Activated T-cell treated with anti-CD3 and anti-CD28 coated beads, Interleukin-2, amount 50 U/mL, for 72 hours (primary cell): ENCODE measurements at places on chromosomes 6 and 20.

DNA sequence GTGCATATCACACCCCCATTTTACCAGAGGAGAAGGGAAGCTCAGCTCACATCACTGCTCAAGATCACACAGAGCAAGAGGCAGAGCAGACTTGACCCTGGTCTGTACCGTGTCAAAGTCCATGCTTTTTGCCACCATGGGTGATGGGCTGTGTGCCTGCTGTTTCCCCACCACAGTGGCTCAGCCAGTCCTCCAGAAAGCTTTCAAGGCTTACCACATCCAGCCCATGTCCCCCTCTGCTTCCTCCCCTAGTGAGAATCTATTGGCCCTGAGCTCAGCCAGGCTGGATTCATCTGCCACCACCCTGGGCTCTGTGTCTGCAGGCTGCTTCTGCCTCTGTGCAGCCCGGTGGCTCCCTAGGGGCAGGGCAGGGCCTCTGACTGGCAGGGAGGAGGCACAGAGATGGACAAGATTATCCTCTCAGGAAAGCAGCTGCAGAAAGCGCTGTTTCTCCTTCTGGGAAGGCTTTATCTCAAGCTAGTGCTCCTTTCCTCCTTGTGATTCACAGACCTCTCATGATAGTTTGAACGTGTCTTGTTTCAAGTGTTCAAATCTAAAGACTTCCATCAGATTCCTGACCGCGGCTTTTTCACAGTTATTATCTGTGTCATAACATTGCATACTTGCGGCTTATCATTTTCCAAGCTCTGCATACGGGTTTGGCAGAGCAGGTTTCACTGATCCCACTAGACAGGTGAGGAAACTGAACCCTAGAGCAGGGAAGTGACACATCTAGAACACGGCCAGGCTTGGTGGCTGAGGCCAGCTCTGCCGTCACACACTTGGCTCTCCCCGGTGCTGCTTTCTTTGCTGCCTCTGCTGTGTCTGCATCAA, 37.4 kb downstream of the VEGFA start:
- H3K27ac ChIP-seq = no peak overlapping the region
- H3K4me3 ChIP-seq = no peak overlapping the region
- no peak for DNase-seq
- H3K27me3 ChIP-seq = no peaks in the 10 kb centered on the region

DNA sequence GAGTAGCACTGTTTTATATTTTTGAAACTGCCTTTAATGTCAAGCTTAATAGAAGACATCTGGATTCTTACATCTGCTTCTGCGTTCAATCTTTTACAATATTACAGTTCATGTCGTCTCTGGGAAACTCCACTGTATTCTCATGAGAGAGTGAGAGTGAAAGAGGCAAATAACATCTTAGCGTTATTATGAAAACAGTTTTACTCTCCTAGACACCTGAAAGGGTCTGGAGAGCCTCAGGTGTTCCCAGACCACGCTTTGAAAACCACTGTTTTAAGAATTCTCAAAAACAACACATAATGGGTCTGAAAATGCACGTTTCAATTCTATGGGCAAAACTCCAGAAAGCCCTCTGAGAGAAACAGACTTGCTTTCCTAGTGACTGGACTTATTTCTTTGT, 63.3 kb downstream of the ARHGAP18 start:
- no peaks in the 10 kb centered on the region for H3K4me1 ChIP-seq
- H3K27me3 ChIP-seq = no peaks in the 10 kb centered on the region
- no peaks in the 10 kb centered on the region for H3K36me3 ChIP-seq
- no peak overlapping the region for H3K4me3 ChIP-seq
- no peak for DNase-seq
- no peak overlapping the region for H3K27ac ChIP-seq

DNA sequence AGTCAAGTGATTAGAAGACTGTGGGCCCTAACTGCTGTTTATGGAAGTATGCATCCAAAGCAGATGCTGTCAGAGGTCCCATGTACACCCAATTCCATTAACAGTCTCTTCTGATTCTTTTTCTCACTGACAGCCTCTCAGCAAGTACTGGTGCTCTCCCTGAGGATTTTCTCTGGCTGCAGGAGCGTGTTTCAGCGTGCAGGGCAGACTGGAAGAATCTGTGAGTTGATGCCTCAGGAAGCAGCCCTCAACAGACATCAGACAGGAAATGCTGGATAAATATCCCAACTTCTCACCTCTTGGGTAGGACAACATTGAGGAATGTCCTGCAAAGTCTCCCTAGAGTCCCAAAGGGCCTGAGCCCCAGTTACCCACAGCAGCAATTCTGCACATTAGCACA, 40.8 kb downstream of the ANKEF1 start:
- no peak overlapping the region for H3K4me3 ChIP-seq
- DNase-seq = no peak
- H3K27me3 ChIP-seq = peaks cover 13% of the 10 kb centered on the region
- H3K27ac ChIP-seq = no peak overlapping the region
- H3K36me3 ChIP-seq = no peaks in the 10 kb centered on the region
- no peaks in the 10 kb centered on the region for H3K4me1 ChIP-seq

- H3K27me3 ChIP-seq = no peaks in the 10 kb centered on the region
- H3K4me1 ChIP-seq = peaks cover 13% of the 10 kb centered on the region
- H3K36me3 ChIP-seq = no peaks in the 10 kb centered on the region
- no peak overlapping the region for H3K27ac ChIP-seq
Observed at GRCh38 chr6:56459030-56459805, 183.5 kb downstream of the DST start.

- DNase-seq = no peak
- H3K36me3 ChIP-seq = peaks cover 10% of the 10 kb centered on the region
Observed at GRCh38 chr6:161048641-161049040, 57.1 kb downstream of the MAP3K4 start.

- H3K27ac ChIP-seq = peak overlapping the region; percentile 63
- H3K4me1 ChIP-seq = peaks cover 15% of the 10 kb centered on the region
- peaks cover 6% of the 10 kb centered on the region for H3K36me3 ChIP-seq
- no peak for DNase-seq
- no peak overlapping the region for H3K4me3 ChIP-seq
Observed at GRCh38 chr6:151440498-151440897, 11.4 kb downstream of the RMND1 start.

- H3K4me3 ChIP-seq = no peak overlapping the region
- peaks cover 21% of the 10 kb centered on the region for H3K4me1 ChIP-seq
- peaks cover 7% of the 10 kb centered on the region for H3K36me3 ChIP-seq
Observed at GRCh38 chr6:42522036-42522435, 41.8 kb upstream of the UBR2 start.

GRCh38 chr6:148521586-148521985, 178.9 kb downstream of the SASH1 start:
- H3K4me3 ChIP-seq = no peak overlapping the region
- no peak for DNase-seq
- peak overlapping the region; percentile 86 for H3K27ac ChIP-seq
- peaks cover 11% of the 10 kb centered on the region for H3K4me1 ChIP-seq

GRCh38 chr20:2162125-2162822, 60.6 kb downstream of the STK35 start:
- no peaks in the 10 kb centered on the region for H3K36me3 ChIP-seq
- no peaks in the 10 kb centered on the region for H3K4me1 ChIP-seq
- H3K27ac ChIP-seq = no peak overlapping the region
- no peak overlapping the region for H3K4me3 ChIP-seq

DNA sequence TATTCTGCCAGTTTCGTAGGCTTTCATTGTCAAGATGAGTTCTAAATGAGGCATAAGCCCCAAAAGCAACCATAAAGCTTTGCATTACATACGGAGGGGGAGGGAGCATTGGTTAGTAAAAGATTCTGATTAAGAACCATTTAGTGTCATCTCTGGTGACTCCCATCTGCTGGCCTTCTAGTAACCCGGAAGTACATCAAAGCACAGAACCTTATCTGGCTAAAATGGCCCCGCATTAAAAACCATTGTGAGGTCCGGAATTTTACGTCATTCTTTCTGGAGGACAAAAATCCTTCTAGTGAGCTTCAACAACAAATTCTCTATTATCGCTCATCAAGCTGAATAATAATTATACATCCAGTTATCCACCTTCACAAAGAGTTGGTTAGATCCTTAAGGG, 37.8 kb downstream of the METTL24 start:
- H3K36me3 ChIP-seq = no peaks in the 10 kb centered on the region
- no peaks in the 10 kb centered on the region for H3K4me1 ChIP-seq
- no peak overlapping the region for H3K27ac ChIP-seq
- no peak overlapping the region for H3K4me3 ChIP-seq

GRCh38 chr20:51139891-51140290, 117.0 kb upstream of the KCNG1 start:
- no peak overlapping the region for H3K27ac ChIP-seq
- no peaks in the 10 kb centered on the region for H3K4me1 ChIP-seq

DNA sequence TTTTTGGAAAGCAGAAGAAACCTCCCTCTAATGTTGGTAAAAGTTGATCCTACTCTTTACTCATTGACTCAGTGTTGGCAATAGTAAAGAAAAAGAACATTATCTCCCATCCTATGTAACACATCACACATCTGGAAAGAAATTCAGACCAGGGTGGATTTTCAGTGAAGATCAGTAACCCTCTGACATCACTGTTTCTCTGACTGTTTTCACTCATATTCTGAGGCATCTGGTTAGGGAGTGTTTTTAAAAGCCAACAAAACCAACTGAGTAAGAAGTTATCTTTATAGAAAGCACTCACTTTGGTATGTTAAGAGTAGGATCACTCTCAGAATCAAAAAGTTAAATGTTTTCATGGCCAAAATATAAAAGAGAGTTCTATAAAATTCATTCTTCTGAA, 143.6 kb downstream of the DST start:
- H3K27ac ChIP-seq = peak overlapping the region; percentile 65
- no peak for DNase-seq
- no peaks in the 10 kb centered on the region for H3K27me3 ChIP-seq
- no peaks in the 10 kb centered on the region for H3K4me1 ChIP-seq

GRCh38 chr6:70041411-70041810, 175.1 kb downstream of the COL19A1 start:
- H3K4me1 ChIP-seq = no peaks in the 10 kb centered on the region
- peaks cover 7% of the 10 kb centered on the region for H3K27me3 ChIP-seq
- no peak overlapping the region for H3K27ac ChIP-seq
- H3K36me3 ChIP-seq = no peaks in the 10 kb centered on the region
- DNase-seq = no peak

DNA sequence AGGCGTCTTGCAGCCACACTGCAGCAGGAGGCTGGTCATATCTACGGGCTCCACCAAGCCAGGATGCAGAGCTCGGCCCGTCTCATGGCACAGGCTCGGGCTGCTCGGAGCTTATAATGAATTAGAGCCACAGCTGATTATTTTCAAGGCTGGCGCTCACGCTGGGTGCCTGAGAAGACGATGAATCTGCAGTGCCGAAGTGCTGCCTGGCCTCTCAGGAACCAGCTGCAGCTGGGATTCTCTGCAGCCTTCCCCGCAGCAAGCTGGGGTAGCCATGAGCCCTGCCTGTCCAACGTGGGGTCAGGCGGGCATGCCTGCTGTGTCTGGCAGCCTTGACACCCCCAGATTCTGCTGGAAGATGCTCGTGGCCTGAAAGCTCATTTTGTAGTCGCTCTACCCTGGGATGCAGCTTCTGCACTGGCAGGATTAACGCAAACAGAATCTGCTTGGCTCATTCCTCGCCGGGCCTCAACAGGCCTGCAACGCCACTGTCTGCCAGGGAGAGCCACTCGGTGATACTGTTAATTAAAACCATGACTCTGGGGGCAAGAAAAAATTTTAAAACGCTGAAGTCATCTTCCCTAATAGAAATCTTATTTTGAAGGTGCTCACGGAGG, 104.3 kb downstream of the CDH26 start:
- no peak overlapping the region for H3K27ac ChIP-seq
- H3K36me3 ChIP-seq = no peaks in the 10 kb centered on the region
- H3K4me3 ChIP-seq = no peak overlapping the region
- peaks cover 15% of the 10 kb centered on the region for H3K4me1 ChIP-seq
- no peaks in the 10 kb centered on the region for H3K27me3 ChIP-seq
- no peak for DNase-seq

DNA sequence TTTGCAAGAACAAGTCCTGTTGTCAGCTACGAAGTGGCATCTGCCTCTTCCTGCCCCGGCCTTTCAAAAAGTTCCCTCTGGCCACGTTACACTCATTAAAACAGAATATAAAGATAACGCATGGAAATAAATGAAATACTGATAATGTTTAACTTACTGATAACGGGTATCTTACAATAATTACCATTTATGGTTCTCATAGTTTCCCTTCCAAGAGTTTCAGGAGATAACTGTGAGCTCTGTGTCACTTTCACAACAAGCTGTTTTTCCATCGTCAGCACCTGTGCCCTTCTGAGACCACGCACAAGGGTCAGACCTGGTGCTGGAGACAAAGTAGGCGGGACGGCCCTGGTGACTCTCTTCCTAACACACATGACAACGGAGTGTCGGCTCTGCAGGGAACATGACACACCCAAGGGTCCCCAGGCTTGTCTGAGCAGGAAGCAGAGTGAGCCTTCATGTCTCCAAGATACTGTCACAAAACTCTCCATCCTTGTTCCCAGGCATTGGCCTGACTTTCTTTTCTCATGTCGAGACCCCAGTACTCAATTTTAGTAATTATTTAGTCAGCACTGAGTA, 86.2 kb upstream of the THBS2 start:
- DNase-seq = no peak
- H3K27me3 ChIP-seq = peaks cover 12% of the 10 kb centered on the region
- H3K4me1 ChIP-seq = no peaks in the 10 kb centered on the region

DNA sequence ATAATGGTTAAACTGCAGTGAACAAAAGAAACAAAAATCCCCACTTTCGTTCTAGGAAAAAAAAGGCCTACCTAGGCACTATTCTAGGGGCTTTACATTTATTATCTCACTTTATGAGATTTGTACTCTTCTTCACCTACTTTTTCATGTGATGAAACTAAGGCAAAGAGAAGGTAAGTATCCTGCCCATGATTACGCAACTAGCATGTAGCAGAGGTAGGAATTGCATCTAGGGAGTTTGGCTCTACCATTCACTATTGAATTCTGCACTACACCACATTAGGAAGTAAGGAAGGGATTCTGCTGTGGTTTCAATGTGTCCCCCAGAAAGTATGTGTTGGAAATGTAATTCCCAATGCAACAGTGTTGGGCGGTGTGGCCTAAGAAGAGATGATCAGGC, 11.4 kb upstream of the C6orf141 start:
- peaks cover 6% of the 10 kb centered on the region for H3K4me1 ChIP-seq
- H3K36me3 ChIP-seq = no peaks in the 10 kb centered on the region
- no peak overlapping the region for H3K4me3 ChIP-seq
- no peak overlapping the region for H3K27ac ChIP-seq
- no peak for DNase-seq

DNA sequence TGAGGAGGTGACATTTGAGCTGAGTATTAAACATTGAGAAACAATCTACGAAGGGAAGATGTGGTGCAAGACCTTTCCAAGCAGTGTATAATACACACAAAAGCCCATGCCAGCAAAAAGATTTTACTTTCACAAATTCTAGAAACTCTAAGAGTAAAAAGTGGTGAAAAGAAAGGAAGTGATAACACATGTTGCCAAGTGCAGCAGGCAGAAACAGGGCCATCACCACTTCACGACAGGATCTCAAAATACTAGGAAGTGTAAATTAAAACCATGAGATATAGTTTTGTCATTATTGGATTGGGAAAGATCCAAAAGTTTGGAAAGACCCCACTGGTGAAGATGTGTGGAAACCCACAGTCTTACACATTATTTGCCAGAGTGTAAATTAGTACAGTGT, 1.7 kb upstream of the ENTPD6 start:
- H3K36me3 ChIP-seq = no peaks in the 10 kb centered on the region
- no peak overlapping the region for H3K4me3 ChIP-seq
- no peak overlapping the region for H3K27ac ChIP-seq
- H3K4me1 ChIP-seq = peaks cover 34% of the 10 kb centered on the region
- H3K27me3 ChIP-seq = peaks cover 5% of the 10 kb centered on the region
